ENCODE measurements at places on chromosomes 7 and 10.

DNA sequence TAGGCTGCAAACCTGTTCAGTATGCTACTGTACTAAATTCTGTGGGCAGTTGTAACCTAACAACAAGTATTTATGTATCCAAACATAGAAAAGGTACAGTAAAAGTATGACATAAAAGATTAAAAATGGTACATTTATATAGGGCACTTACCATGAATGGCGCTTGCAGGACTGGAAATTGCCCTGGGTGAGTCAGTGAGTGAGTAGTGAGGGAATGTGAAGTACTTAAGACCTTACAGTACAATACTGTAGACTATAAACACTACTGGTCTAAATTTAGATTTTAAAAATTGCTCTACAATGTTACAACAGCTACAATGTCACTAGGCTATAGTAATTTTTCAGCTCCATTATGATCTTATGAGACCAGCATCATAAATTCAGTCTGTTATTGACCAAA is 146.0 kb upstream of the GNAI1 start:
- DNase-seq, result no peak

DNA sequence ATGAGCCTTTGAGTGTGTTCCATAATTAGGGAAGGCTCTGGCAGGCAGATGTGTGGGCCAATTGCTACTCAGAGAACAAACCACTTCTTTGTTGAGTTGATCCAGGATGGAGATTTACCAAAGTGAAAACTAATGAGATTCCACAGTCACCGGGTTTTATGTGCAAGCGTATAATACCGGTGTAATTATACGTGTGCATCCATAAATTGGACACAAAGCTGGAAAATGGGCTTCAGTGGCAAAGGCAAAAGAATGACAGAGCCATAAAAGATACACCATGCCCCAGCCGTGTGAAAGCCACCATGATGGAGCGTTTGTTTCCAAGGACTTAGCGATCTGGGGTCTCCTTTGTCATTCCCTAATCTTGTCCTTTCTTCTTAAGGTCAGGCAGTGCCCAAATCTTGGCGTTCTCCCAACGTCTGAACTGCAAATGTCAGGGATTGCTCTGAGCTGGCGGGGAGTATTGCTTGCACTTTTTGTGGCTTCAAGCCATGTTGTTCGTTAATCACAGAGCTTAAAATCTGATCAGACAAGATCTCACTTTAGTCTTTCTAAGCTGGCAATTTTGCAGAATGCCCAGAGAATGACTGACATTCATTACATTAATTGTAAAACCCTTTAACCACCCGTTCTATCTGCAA is 70.1 kb downstream of the NPTX2 start:
- DNase-seq, result no peak

- DNase-seq, result no peak
Observed at GRCh38 chr7:41065663-41066062, 637.2 kb downstream of the INHBA start.

- DNase-seq, result no peak
Observed at GRCh38 chr7:151076863-151077704, 3.5 kb downstream of the FASTK start.

- no peak for DNase-seq
Observed at GRCh38 chr10:128058106-128058749, 68.0 kb downstream of the MKI67 start.

DNA sequence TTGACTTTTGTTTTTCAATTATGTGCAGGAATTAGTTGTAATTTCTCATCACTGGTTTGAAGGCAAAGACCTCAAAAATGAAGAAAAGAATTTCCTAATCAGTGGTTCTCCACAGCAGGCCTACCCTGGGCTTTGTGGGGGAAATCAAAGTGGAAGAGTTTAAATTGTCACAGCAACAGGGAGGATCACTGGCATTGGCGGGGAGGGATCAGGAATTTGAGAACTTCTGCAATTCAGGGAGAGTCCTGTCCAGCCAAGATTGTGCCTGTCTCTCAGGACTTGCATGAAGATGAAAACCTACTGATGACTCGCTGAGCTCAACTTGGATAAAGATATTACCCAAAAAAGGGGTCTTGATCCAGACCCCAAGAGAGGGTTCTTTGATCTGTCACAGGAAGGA is 70.1 kb downstream of the HACD1 start:
- DNase-seq, result no peak

DNA sequence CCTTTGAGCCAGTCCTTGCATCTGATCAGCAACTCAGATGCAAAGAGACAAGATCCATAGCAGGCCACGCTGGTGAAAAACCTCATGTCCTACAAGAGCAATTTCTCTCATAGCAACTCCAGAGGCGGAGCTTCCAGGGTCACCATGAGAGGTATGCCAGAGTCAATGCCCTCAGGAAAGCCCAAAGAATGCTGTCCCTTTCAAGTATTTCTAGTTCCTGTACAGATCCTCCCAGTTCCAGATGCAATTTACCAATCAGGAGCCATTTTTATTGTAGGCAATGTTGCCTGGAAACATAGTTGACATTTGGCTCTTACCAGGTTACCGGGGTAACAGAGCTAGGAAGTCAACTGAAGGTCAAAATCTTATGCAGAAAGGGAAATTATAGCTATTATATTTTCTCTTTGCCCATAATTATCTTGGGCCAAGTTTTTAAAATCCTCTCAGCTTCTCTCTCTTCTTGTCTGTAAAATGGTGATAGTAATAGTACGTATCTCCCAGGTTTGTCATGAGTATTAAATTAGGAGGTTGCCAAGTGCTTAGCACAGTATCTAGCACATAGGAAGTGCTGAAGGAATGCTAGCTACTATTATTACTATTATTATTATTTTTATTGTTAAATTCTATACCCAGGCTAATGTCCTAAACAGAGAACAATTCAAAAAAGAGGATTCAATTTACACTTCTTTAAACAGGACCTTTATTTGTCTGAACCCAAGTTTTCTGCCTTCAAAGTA is 46.3 kb upstream of the TM9SF3 start:
- DNase-seq, result no peak

DNA sequence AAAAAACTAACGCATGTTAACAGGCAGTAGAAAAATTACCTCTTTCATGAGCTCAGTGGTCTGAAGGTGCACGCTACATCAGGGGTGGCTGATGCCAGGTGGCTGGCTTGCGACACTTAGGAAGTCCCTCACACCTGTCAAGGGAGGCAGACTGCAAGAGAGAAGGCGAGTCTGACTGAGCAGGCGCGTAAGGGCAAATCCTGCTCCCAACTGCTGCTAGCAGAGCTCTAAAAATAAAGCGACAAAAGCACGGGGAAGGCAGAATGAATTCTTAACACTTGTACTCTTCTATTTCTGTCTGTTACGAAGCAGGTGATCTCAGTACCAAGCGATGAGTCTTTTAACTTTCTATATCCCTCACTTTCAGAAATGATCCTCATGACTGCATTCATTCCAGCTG is 33.1 kb downstream of the CACNA2D1 start:
- no peak for DNase-seq

DNA sequence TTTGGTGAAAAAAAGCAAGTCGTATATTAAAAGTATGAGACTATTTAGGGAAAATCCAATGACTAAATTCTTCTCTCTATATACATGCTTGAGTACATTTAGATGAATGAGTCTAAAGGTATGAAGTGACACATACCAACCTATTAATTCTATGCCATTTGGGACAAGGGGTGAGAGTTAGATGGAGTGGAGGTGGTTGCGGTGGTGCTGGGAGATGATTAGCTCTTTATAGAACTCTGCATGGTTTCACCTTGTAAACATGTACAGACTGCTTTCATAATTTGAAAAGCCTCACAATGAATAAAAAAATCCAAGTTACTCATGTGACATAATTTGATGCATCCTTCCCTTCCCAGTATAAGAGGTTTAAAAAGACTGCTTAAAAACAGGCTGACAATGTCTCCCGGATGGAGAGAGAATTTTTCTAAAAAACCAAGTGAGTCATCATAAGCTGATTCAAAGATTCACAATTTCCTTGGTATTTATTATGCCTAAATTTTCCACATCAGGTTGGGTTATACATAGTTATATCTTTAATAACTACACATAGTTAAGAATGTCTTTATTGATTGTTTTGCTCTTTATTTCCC is 572.8 kb downstream of the REEP3 start:
- no peak for DNase-seq

GRCh38 chr7:81499262-81500116 is 270.4 kb downstream of the HGF start:
- no peak for DNase-seq

DNA sequence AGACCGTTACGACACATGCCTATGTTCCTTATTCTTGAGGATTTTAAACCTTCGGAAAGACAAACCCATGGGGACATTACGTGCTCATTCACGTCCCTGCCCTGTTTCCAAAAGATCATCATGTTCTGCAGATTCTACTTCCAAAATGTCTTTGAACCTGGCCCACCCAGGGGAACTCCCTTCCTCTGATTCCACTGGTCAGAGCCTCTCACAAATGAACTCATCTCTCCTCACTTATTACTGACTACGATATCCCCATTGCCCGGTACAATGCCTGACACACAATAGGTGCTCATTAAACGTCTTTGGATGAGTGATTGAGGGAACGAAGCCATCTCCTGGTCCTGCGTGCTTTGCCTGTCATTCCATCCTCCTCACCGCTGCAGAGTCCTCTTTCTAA is 168.3 kb upstream of the RNF32 start:
- no peak for DNase-seq

DNA sequence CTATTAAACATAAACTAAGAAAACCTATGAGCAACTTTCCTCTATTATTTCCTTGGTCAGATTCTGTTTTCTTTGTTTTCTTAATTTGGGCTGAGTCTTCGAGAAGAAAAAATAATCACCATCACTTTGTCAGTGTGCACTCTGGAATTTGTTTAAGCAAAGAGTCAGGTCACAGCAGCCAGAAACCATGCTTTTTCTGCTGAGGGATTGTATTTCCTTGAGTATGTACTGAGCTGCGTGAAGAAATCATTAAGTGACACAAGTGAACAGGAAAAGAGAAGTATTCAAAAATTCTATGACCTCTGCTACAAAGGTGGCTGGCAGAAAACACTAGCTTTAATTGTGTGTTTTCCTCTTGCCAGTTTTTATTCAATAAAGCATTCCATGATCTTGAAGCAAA is 249.6 kb downstream of the VTI1A start:
- no peak for DNase-seq

GRCh38 chr7:31027161-31027965 is 24.7 kb upstream of the ADCYAP1R1 start:
- peak; percentile 18 for DNase-seq

DNA sequence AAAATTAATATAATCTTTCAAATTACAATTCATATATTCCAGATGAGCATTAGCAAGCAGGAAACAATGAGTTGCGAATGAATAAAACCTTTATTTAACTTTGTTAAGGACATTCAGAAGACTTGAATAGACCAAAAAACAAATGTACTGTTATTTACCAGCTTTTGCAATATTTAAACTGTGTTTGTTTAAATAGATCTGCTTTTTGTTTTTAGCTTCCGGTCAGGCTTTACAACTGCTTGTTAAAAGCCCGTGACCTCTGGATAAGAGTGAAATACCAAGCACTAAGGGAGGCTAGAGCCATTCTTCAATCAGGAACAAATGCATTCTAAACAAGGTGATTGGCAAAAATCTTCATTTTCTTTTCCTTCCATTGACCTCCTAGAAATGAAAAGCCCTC is 184.9 kb upstream of the GNAI1 start:
- DNase-seq, result no peak

DNA sequence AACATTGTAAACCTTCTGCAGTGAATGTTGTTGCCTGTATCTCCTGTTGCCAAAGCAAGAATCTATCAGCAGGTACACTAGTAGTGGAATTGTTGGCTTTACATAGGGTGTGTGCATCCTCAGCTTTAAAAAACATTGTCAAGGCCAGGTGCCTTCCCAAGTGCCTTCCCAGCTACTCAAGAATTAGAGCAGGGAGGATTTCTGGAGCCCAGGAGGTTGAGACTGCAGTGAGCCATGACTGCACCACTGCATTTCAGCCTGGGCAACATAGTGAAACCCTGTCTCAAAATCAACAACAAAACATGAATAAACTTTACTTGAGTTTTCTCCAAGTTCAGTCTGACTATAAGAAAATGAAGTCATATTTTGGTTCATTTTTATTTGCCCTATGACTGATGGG is 217.3 kb downstream of the CCSER2 start:
- no peak for DNase-seq

All from activated naive CD4-positive, alpha-beta T cell treated with anti-CD3 and anti-CD28 coated beads for 36 hours (primary cell).